ENCODE measurements at places on chromosomes 1 and 21.

DNA sequence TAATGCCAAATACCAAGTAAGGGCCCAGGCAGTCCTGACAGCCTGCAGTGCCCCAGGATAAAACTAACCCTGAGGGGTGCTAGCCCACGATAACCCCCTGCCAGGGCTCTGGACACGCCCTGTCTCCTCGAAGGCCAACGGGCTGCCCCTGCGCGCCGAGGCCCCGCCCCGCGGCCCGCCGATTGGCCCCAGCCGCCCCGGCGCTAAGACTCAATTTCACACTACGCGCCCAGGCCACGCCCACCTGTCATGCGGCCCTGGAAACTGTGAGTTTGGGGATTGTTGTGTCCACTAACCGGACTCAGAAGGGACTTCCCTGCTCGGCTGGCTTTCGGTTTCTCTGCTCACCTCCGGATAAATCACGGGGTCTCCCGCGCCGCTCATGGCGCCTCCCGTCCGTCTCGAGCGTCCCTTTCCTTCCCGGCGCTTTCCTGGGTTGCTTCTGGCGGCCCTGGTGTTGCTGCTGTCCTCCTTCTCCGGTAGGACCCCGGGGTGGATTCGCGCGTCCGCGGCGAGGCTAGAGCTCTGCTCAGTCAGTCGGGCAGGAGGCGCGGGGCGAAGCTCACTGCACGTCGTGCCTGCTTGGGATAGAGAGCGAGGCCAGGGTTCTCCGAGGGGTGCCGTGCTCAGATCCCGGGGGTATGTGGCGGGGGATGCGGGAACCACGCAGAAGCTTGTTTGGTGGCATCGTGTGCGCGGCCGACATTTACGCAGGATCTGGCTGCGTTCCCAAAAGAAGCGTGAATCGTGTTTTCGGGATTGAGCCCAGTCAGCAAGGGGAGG lies at the start of gene CR1L:
Gene CR1L, plus strand, starts transcription at position 282 of the 783 bp plus-strand sequence. Its CDS starts 101 bp downstream, at position 383.
- DNase-seq, result peak; percentile 35

DNA sequence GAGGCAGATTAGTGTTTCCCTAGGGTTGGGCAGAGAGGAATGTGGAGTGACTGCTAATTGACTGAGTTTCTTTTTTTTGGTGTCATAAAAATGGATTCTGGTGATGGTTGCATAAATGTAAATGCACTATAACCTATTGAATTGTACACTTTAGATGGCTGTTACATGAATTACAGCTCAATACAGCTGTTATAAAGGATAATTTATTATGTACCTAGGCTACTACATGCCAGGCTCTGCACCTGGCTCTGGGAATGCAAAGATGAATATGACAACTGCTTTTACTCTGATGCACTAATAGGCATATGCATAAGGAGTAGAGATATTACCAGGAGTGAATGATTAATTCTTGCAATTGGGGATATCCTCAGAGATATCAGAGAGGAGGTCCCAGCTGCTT lies 345.3 kb downstream of the PTBP2 start:
- no peak for DNase-seq

DNA sequence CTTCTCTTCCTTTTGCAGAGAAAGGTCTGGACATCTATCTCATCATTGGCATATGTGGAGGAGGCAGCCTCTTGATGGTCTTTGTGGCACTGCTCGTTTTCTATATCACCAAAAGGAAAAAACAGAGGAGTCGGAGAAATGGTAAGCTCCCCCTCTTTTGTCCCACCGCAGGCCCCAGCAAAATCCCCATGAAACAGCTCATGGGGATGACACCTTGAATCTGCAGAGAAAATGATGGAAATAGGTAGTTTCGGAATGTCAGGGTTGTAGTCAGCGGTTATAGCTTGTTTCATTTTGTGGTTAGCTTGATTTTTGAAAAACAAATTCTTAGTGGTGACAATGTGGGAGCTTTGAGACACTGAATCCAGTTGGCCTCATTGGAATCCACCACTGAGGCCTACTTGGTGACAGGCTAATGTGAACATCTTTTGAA lies 10.3 kb downstream of the CD2 start:
- no peak for DNase-seq

- DNase-seq, result no peak
These were observed 11.4 kb downstream of the EPHA2 start for GRCh38 chr1:16144325-16145029.

DNA sequence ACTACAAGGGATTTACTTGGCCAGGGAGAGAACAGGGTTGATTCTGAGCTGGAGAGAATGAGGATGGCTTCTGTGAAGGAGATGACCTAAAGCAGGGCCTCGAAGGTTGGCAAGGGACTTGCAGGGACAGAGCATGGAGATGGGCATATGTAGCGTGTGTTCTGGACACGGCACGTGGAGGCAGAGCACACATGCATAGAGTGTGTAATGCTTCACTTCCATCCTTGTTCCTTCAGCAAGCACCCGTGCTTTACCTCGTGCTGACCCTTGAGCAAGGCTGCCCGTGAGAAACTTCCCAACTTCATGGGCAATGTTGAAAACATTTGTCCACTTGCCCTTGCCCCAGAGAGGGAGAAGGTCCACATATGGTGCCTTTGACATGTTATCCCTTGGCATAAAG lies 33.1 kb downstream of the NFIA start:
- no peak for DNase-seq

DNA sequence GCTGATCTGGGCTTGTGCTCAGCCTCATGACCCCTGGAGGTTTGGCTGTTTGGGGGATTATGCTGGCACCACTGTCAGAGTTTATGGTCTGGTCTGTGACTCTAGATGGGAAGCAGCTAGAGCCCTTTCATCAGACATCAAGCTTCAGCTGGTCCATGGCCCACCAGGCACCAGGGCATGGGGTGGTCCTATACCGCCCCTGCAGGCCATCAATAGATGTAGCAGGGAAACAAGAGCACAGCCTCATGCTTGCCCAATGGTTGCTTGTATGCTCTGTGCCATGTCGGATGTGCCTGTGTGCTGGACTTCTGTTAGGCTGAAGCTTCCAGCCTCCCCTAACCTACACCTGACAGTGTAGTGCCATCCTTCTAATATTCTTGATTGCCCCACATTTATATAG lies 71.1 kb upstream of the CD34 start:
- DNase-seq, result no peak

- DNase-seq, result no peak
These were observed 7.9 kb downstream of the CRABP2 start for GRCh38 chr1:156697481-156697880.

GRCh38 chr21:38743772-38744529 lies 61.8 kb upstream of the ETS2 start:
- DNase-seq, result no peak

GRCh38 chr1:58939146-58939545 lies 155.3 kb upstream of the JUN start:
- no peak for DNase-seq

DNA sequence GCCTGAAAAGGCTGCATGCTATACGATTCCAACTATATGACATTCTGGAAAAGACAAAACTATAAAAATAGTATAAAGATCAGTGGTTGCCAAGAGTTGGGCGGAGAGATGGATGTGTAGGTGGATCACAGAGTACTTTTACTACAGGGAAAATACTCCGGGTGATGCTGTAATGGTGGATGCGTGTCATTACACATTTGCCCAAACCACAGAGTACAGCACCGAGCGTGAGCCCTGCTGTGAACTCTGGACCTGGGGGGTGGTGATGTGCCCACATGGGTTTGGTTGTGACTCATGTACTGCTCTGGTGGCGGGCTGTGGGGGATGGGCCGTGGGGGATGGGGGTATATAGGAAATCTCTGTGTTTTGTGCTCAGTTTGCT lies 162.7 kb upstream of the COL6A1 start:
- peak; percentile 94 for DNase-seq

GRCh38 chr1:161185282-161185682 lies 8.0 kb upstream of the B4GALT3 start:
- peak; percentile 98 for DNase-seq

DNA sequence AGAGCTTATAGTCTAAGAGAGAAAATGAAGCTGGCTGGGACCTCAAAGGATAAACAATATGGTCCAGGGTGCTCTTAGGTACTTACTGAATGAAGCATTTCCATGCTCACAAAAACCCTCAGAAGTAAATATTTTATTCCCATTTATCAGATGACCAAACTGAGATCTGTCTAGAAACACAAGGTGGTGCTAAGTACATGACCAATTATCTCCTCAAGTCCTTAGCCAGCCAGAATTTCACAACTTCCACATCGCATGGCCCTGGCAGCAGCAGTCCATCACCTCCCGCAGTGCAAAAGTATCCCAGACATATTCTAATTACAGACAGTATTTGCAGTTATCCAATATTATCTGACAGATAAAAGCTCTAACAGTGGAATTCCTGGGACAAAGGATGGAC lies 321.7 kb upstream of the PROX1 start:
- no peak for DNase-seq
